Stimulated activated CD8-positive, alpha-beta memory T cell treated with anti-CD3 and anti-CD28 coated beads, Interleukin-7, amount 100 ng/mL, for 1 hour (primary cell): ENCODE measurements at places on chromosomes 2 and 18.

- no peak for DNase-seq
Observed at GRCh38 chr2:189751080-189751658, 11.4 kb downstream of the OSGEPL1 start.

DNA sequence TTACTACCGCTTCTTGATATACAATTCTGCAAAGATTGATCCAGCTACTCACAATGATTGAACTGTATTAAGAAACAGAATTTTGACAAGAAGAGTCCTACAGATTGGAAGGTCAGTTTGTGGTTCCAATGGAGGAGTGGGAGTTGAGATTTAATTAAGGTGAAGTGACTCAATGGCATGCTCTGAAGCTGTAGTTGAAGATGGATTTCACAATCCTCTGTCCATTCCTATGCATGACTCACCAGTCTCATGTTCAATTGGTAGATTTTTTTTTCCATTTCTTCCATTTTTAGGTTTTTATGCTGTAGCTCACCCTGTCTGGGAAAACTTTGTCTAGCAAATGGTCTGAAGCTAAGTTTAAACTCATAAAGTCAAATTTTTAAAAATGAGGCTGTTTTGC is 83.3 kb downstream of the DPP4 start:
- no peak for DNase-seq

DNA sequence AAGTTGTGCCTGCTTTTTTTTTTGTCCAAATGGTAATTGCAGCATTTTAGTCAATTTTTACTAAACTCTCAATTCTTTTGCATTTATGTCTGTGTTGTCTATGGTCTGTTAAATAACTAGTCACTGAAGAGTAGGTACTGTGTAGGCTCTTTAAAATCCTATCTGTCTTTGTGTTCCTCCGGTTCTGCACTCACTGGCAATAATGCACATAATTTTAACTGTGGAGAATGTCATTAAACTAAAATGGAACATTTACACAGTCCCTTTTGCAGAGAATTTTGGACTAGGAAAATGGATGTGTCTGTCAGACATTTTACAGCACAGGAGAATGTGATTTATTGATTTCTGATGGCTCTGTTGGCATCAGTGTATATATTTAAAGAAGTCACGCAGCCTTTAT is 116.6 kb downstream of the ASXL3 start:
- no peak for DNase-seq

GRCh38 chr2:172288603-172289002 is 138.8 kb upstream of the ITGA6 start:
- DNase-seq: no peak

GRCh38 chr2:88603146-88603545 is 24.1 kb downstream of the EIF2AK3 start:
- no peak for DNase-seq

GRCh38 chr2:177320596-177320995 is 56.1 kb upstream of the NFE2L2 start:
- no peak for DNase-seq

DNA sequence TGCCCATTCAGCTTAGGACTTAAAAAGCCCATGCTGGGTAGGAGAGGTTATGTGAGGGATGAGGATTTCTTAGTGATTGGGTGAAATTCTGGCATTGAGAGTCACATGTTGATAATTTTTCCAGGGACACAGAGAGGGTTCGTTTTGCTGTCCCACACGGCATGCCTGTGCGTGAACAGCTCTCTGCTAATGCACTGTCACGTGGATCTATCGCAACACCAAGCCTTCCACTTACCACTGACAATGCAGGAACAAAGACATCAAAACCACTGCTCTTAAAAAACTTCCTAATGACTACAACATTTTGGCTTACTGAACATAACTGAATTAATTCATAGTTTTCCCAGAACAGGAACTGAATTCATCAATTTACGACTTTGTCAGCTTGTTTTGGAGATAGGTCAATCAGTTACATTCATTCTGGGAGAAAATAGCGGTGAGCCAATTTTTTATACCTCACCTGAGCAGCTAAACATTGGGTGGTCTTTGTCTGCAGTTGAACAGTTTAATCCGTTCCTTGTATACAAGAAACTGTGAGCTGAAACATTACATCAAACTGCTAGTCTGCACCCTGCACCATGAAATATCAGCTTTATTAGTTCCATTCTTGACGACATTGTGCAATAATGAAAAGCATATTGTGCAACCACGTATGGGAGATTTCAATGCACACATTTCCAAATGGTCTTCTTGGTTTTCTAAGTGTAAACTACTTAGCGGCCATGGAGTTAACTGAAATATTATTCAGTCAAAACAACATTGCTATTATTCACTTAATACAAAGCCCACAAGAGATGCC is 127.1 kb downstream of the LPIN1 start:
- DNase-seq: no peak

DNA sequence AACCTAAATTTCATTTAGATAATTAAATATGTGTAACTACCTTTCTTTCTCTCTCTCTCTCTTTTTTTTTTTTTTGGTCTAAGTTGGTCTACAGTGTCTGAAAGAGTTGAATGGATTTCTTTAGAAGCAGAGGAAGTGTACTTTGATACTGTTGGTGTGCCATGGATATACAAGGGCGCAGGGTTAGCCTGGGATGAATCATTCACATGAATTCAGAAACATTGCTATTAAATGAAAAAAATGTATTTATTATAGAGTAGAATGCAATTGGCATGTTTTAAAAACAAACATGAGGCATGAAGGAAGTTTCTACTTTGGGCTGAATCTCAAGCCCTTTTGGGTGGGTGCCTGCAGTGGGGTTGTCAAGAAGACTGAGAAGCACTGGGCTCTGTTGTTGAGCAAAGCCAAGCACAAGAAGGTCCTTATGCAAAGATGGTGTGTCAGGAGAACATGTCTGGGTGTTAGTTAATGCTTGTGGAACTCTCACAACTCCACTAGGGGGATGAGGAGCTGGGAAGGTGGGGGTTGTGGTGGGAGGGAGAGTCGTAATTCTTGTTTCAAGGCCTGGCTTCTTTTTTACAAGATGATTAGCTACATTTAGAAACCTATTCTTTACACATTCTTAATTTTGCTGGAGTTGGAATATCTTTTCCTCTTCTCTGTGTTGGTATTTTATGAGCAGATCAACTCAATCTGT is 57.9 kb downstream of the LYPD6 start:
- no peak for DNase-seq
